A549 treated with GW870086 at 1 μM for 4 hours (cell line): ENCODE measurements at places on chromosomes 2 and 18. TPM values are rescaled to one million over a fixed set of nuclear protein-coding genes. Genes with fewer than 3 reads are reported as not detected.

Gene VWC2L
- total RNA-seq, result not detected in 5 replicates

Gene ZNF2
- total RNA-seq, result 2.6 to 4.5 TPM (median 3.4 TPM) in 5 replicates

Gene RASGRP3
- total RNA-seq, result 0.55 to 1.2 TPM (median 0.72 TPM) in 5 replicates

Gene RNU2-63P
- total RNA-seq, result not detected in 5 replicates

Gene SULT1C4
- not detected in 5 replicates for total RNA-seq

Gene LIMS2
- total RNA-seq, result 6.6 to 10.4 TPM (median 7.0 TPM) in 5 replicates

Gene FBXO48
- 0.34 to 0.61 TPM (median 0.52 TPM) in 5 replicates for total RNA-seq

Gene C1QL2
- total RNA-seq, result 0.18 to 0.57 TPM (median 0.34 TPM) in 5 replicates

Gene SERPINB4
- 0.07 to 0.26 TPM (median 0.15 TPM) in 5 replicates for total RNA-seq

Gene TUBB8B
- total RNA-seq, result not detected in 5 replicates

Gene CCDC148
- total RNA-seq, result 0.26 to 1.1 TPM (median 0.62 TPM) in 5 replicates
